Activated T-helper 2 cell treated with anti-CD3 and anti-CD28 coated beads, Interferon-gamma antibody, Interleukin-2, Interleukin-4, amounts not matched to agents 10 μg/mL and 5 μg/mL and 100 μg/mL, durations not matched to agents 14 hours and 24 hours and 36 hours (primary cell): ENCODE measurements at places on chromosomes 6 and 20. TPM values are rescaled to one million over a fixed set of nuclear protein-coding genes. Genes with fewer than 3 reads are reported as not detected.

- H3K27ac ChIP-seq, result no peak overlapping the region
- no peaks in the 10 kb centered on the region for H3K27me3 ChIP-seq
- peaks cover 4% of the 10 kb centered on the region for H3K4me1 ChIP-seq
- no peak overlapping the region for H3K4me3 ChIP-seq
Observed at GRCh38 chr20:3223994-3224680, 14.8 kb downstream of the ITPA start.

DNA sequence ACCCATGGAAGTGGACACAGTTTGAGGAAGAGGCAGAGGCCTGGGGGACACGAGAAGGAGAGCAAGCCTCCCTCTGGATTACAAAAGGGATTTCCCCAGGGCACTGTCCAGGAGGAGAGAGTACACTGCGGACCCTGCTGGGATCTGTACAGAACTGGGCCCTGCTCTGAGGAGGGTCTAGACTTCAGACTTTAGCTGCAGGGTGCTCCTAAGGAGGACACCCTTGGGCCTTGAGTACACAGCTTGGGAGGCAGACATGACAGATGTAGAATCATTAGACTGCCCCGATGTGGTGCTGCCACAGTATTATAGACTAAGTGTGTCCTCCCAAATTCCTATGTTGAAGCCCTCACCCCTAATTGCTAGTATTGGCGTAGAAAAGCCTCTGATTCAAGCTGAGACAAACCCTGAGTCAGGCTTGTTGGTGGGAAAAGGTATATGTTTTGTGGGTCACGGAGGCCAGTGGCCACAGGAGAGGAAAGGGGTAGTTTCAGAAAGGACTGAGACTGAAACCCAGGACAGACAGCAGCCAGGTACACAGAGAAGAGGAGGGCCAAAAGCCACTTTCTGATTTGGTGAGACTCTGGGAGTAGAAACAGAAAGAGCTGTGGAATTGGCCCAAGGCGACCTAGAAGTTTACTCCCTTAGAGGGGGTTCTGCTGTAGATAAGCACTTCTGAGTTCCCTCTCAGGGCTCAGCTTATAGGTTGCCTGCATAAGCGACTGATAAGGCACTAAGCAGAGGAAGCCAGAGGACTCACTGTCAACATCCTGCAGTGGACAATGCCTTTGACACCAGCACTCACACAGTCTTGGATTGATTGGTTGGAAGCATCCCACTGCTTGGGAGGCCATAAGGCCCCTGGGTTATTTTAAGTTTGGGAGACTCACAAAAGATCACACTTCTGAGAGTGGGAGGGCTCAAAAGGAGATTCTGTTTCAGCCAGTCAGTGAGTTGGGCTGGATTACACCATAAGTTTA lies 16.5 kb upstream of the SH3BGRL2 start:
- no peaks in the 10 kb centered on the region for H3K4me1 ChIP-seq
- peaks cover 3% of the 10 kb centered on the region for H3K27me3 ChIP-seq
- no peak for DNase-seq
- no peaks in the 10 kb centered on the region for H3K36me3 ChIP-seq
- H3K4me3 ChIP-seq, result no peak overlapping the region
- H3K27ac ChIP-seq, result no peak overlapping the region

- peaks cover 7% of the 10 kb centered on the region for H3K4me1 ChIP-seq
- no peak overlapping the region for H3K27ac ChIP-seq
- H3K36me3 ChIP-seq, result no peaks in the 10 kb centered on the region
- DNase-seq, result no peak
- peaks cover 17% of the 10 kb centered on the region for H3K27me3 ChIP-seq
- no peak overlapping the region for H3K4me3 ChIP-seq
Observed at GRCh38 chr6:96626759-96627364, 63.9 kb downstream of the FHL5 start.

DNA sequence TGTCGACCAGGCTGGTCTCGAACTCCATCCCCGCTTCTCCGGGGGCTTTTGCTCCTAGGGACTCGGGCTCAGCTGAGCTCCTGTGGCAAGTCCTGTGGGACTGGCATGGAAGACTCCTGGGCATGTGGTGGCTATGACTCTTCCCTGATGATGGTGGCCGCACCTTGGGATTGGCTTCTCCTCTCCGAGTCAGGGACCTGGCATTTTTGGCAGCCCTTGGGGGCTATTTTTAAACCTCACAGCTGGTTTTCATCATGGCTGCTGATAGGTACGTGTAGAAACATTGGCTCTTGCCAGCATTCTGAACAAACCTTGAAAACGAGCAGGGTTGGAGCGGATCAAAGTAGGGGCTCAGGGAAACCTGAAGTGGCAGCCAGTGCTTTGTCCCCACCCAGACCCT lies 54.1 kb downstream of the RBM38 start:
- no peak overlapping the region for H3K4me3 ChIP-seq
- no peak overlapping the region for H3K27ac ChIP-seq
- no peak for DNase-seq

- no peaks in the 10 kb centered on the region for H3K36me3 ChIP-seq
- no peaks in the 10 kb centered on the region for H3K4me1 ChIP-seq
- no peak overlapping the region for H3K4me3 ChIP-seq
- DNase-seq, result peak; percentile 52
- H3K27me3 ChIP-seq, result peaks cover 9% of the 10 kb centered on the region
Observed at GRCh38 chr20:62822788-62823651, 6.2 kb downstream of the COL9A3 start.

GRCh38 chr6:32685603-32686002 lies 19.1 kb upstream of the HLA-DQB1 start:
- H3K27ac ChIP-seq, result no peak overlapping the region
- H3K36me3 ChIP-seq, result no peaks in the 10 kb centered on the region
- peaks cover 25% of the 10 kb centered on the region for H3K4me1 ChIP-seq
- H3K27me3 ChIP-seq, result peaks cover 38% of the 10 kb centered on the region
- DNase-seq, result peak; percentile 45

- H3K4me3 ChIP-seq, result peak overlapping the region; percentile 92
- DNase-seq, result no peak
- peaks cover 38% of the 10 kb centered on the region for H3K4me1 ChIP-seq
- peak overlapping the region; percentile 98 for H3K27ac ChIP-seq
- peaks cover 3% of the 10 kb centered on the region for H3K27me3 ChIP-seq
Observed at GRCh38 chr6:139376017-139376330, 1.5 kb upstream of the CITED2 start.

- no peak for DNase-seq
- no peaks in the 10 kb centered on the region for H3K36me3 ChIP-seq
- H3K4me1 ChIP-seq, result no peaks in the 10 kb centered on the region
- H3K27ac ChIP-seq, result no peak overlapping the region
- no peaks in the 10 kb centered on the region for H3K27me3 ChIP-seq
Observed at GRCh38 chr20:56274156-56274555, 25.6 kb downstream of the MC3R start.

DNA sequence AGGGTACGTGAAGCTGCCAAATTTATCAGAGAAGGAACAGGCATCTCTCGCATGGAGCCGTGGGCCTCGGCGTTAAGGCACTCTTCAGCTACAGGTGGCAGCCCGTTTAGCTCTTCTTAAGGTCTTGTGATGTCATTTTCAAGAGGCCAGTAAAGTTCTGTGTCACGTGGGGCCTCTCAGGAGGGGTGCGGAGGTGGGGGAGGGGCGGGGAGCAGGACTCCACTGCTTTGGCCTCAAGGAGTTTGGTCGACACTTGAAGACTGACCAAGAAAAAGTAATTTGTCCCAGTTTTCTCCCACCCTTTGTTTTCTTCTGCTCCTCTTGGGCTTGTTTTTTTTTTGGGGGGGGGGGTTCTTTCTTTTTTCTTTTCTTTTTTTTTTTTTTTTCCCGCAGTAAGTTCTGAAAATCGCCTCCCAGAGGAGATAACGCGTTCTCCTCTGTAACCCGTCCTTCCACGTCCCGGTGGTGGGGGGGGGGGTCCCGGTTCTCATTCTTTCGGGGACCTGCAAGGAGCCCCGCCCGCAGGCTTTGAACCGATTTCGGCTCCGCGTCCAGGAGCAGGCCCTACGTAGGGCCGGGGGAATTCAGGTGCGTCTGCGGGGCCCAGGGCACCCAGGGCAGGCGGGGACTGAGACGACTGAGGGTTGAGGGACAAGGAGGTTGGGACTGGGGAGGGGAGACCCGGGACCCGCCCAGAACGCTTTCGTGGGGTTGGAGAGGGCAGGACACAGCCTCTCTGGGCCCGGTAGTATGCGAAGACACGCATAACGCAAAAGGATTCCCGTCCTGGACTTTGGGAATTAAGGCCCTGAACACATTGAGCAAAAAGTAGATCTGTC lies 26.0 kb downstream of the GPX6 start:
- H3K4me3 ChIP-seq, result peak overlapping the region; percentile 74
- no peaks in the 10 kb centered on the region for H3K36me3 ChIP-seq
- DNase-seq, result peak; percentile 17
- peaks cover 18% of the 10 kb centered on the region for H3K4me1 ChIP-seq

DNA sequence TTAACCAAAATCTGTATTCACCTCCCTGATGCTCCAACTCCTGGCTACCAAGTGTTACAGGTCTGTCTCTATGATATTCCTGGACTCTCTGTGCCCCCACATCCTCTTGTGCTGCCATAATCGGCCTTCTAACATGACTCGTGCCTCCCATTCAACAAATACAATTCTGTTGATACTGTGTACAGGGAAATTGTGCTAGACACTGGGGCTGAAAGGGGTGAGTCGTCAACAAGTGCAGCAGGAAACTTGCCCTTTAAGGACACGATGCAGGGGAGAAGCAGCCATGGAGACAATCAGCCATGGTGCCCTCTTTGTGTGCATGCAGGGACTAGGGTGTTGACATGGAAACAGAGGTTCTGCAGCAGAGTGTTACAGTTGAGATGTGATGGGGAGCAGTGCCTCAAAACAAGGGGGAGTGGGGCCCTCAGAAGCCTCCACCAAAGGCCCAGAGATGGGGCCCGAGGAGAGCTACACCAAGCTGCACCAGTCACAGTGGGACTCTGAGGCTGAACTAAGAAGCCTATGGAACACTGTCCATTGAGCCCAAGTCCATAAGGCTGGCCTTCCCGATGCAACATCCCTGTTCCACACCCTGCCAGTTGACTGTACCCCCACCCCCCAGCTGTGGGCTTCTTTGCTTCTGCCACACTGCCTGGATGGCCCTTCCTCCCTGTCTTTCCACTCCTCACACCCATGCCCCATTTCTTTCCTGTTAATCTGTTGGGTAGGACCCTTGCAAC lies 3.1 kb downstream of the PCED1A start:
- no peak overlapping the region for H3K27ac ChIP-seq
- H3K4me3 ChIP-seq, result no peak overlapping the region
- H3K27me3 ChIP-seq, result no peaks in the 10 kb centered on the region
- H3K36me3 ChIP-seq, result peaks cover 15% of the 10 kb centered on the region
- H3K4me1 ChIP-seq, result peaks cover 10% of the 10 kb centered on the region
- no peak for DNase-seq

DNA sequence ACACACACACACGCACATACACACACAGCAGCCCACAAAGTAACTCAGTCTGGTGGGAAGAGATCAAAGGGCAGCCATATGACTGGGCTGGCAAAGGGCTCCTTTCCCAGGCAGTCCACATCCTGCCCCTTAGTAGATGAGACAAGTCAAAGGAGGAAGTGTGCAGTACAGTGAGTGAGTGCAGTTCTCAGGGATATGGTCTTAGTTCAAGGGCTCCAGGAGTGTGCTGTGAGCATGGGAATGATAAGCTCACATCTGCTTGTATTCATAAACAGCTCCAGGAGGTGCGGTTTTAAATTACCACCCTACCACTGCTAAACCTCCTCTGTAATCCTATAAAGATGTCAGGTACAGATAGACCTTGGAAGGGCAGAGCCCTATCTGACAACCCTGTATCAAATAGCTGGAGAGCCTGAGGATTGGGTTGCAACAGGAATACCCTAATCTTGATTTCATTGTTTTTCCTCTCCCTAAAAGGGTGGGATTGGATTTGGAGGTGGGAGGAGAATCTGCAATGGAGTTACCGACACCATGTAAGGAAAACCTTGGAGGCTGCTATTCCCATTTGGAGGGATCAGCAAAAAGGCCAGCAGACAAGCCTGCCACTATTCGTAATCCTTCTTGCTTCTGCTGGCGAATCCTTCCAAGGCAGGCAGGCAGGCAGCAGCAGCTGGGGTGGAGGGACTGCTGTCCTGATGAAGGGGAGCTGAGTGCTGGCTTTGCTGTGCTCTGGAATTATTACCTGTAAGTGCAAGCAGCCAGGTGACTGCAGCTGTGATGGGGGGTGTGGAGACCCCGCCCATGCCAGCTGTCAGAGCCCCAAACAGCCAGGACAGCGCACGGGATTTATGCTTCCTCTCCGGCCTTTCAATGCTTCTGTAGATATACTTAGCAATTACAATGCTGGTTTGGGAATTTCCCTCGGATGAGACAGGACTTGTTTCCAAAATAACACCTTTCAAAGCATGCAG lies 342.7 kb downstream of the PRL start:
- H3K36me3 ChIP-seq, result no peaks in the 10 kb centered on the region
- H3K4me1 ChIP-seq, result peaks cover 26% of the 10 kb centered on the region
- no peak for DNase-seq

GRCh38 chr20:50008007-50008406 lies 25.2 kb downstream of the SNAI1 start:
- peaks cover 17% of the 10 kb centered on the region for H3K4me1 ChIP-seq
- H3K36me3 ChIP-seq, result no peaks in the 10 kb centered on the region
- H3K27ac ChIP-seq, result no peak overlapping the region
- no peak overlapping the region for H3K4me3 ChIP-seq

Gene FLRT3
- not detected in 2 replicates for total RNA-seq

Gene CAGE1
- 0.16 TPM in 2 replicates for total RNA-seq

Gene ALDH8A1
- total RNA-seq, result 1.1 and 1.2 TPM in 2 replicates

Gene CALHM5
- total RNA-seq, result not detected in 2 replicates

Gene FAM209B
- total RNA-seq, result 0.97 and 1.8 TPM in 2 replicates
